ENCODE measurements at places on chromosomes 12 and 14. TPM values are rescaled to one million over a fixed set of nuclear protein-coding genes. Genes with fewer than 3 reads are reported as not detected.

The JPH4 gene
- not detected for total RNA-seq

The ZCCHC8 gene
- 25.4 TPM for total RNA-seq

The SOCS2 gene
- total RNA-seq, result 21.0 TPM

The PRH1 gene
- total RNA-seq, result 8.8 TPM

The SALL2 gene
- total RNA-seq, result 0.85 TPM

DNA sequence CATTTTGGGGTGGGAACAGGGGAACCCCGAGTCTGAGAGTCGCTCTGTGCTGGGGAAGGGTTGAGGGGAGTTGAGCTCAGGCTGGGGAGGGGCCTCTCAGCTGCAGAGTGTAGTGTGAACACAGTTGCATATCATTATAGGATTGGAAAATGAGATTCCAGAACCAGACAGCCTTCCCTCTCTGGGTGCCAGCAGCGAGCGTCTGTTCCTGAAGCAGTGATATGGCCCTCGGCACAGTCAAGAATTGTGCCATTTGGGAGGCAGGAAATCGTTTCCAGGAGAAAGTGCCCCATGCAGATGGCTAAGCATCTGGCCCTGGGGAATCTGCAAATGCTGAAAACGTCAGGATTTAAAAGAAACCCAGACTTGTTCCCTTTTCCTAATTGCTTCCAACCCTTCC is 70.4 kb upstream of the SFSWAP start:
- DNase-seq, result no peak

GRCh38 chr12:47946413-47947323 is 16.7 kb upstream of the TMEM106C start:
- DNase-seq, result no peak

- DNase-seq, result no peak
Observed at GRCh38 chr14:46820291-46820690, 168.7 kb upstream of the RPL10L start.

GRCh38 chr12:92553389-92553788 is 149.4 kb upstream of the PLEKHG7 start:
- no peak for DNase-seq

DNA sequence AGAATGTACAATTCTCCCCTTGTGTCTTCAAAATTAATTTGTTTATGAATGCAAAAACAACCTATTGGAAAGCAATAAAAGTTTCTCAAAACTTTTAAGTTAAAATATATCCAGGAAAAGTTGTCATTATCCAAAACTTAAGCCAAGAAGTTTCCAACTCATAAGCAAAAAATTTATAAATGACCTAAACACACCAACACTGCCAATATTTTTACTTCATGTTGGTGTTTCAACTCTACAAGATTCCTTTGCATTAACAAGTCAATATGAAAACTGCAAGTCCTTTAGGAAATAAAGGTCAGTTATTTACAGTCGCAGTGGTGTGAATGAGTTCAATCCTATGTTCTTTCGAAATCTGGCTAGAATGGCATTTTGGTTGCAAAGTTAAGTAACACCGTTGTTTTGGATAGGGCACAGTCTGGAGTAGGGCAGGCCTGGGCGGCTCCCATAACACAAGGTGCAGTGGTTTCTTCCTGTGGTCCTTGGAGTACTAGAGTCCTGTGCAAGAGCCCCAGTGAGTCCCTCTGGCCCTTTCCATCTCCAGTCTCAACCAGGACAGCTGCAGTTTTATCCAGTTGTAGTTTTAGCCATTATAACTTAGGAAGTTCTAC is 151.4 kb downstream of the MED13L start:
- DNase-seq, result peak; percentile 52

- DNase-seq, result no peak
Observed at GRCh38 chr14:95233702-95234241, 76.4 kb upstream of the DICER1 start.

- no peak for DNase-seq
Observed at GRCh38 chr14:90678420-90678819, 137.8 kb downstream of the TTC7B start.

DNA sequence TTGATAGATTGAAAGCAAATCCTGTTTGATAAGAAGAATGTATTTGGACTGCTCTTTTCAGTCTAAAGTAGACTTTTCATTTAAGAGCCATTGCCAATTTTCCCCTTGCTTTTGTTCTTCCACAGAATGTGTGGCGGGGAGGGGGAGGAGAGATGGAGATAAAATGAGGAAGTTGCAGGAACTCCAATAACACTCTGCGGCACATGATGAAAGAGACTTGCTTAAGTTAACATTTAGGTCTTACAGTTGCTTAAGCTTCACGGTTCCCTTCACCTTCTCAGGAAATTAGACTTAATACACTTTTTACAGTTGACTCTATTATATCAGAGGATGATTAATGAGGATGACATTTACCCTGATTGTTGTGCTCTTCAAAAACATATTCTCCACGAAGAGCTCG is 537.3 kb downstream of the TMTC2 start:
- DNase-seq, result no peak
